Fibroblast of skin of right biceps (primary cell): ENCODE measurements at places on chromosomes 1 and 21.

DNA sequence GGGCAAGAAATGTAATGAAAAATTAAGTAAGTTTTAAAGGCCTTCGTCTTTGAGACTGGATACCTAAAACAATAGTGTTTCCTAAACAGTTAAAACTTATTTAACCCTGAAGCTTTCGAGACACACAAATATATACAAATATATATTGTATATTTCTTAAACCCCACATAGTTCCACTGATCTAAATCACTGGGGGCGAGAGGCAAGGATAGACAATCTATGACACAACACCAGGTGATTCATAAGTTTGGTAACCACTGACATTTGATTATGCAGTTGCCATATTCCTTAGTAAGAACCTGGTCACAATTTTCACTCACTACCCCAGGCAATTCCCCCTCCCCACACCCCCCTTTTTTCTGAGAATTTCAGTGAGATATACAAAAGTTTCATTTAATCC, 55.3 kb upstream of the BOLA1 start:
- peak; percentile 69 for DNase-seq

- DNase-seq = no peak
Observed at GRCh38 chr21:33244779-33245105, 15.0 kb downstream of the IFNAR2 start.

DNA sequence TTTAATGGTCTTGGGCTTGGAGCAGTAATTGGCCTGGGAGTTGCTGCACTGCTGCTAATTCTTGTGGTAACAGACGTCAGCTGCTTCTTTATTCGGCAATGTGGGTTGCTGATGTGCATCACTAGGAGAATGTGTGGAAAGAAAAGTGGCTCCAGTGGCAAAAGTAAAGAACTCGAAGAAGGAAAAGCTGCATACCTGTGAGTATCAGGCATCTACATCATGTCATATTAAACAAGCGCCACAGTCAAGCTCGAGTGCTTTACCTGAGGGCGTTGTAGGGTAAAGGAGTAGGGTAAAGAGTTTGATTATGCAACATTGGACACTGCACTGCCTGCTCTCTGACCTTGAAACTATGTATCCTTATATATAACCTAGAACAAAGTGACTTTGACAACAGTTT, 510.6 kb downstream of the NCAM2 start:
- DNase-seq = no peak

DNA sequence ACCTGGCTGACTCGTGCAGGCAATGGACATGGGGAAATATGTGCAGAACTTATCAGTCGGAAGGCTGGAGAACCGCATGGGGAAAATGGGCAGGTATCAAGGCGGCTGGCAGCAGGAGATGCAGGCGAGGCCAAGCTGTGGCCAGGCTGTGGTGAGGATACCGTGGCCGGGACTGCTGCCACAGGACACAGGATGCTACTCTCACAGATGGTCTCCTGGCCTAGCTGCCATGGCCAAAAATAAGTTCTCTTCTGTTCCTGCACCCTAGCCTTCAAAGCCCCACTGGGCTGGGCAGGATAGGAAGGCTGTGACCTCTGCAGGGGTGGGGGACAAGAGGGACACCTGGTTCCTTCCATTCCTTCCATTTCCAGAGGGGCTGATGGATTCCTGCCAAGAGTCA, 26.4 kb downstream of the TEX35 start:
- DNase-seq = no peak

DNA sequence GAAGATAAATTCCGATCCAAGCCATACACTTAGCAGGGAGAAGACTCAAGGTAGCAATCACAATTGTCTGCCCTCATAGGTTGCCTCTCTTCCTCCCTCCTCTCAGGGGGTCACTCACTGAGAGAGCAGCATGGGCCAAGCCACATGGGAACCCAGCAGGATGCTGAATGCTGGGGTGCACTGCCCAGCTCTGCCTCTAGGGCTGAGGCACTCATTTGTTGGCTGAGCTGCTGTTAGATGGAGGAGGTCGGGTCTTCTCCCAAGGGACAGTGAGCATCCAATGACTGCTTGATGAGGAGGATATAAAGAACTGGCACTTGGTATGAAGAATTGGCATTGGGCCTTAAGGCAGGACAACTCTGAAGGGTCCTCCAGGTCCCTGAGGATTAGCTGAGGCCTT, 418.8 kb downstream of the SIPA1L2 start:
- DNase-seq = no peak

DNA sequence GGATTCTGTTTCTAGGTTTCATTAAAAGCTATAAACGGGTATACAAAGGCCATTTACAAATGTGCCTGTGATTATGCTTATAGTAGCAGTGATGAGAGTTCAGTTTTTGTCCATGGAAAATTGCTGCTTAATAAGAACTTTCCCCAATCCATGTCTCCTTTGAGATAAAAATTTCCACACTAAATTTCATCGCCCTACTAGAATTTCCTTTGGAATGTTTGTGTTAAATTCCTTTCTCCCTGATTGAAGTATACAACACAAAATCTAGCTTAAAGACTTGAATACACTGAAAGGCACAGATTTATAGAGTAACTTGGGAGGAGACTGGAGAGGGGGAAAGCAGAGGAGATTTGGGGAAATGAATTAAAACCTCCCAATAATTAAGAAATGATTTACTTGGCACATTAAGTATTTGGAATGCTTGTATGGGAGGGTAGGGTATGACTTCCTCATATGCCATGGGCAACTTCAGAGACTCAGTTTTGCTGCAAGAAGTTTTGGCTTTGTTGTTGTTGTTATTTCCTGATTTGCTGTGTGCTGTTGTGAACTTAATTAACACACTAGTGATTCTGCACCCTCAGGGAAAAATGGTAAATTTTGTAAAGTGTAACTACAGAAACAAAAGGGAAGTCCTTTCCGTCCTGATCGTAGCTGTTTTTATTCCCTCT, 157.6 kb upstream of the LMO4 start:
- DNase-seq = peak; percentile 36

DNA sequence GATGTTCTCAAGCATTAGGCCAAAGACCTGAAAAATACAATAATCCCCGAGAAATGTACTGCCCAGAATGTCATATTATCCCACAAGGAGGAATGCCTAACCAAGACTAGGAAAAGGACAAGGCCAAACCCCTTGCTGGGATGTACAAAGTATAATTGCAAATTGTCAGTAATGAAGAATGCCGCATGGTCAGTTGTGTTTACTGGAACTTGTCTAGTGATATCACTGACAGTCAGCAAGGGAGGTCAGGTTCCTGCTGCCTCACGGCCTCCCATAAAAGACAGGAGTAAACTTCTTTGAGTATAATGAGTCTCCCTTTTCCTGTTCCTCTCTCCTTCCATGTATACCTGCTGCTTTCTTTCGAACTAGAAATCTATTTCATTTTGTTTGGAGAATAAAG, 222.8 kb downstream of the RHOU start:
- DNase-seq = no peak

GRCh38 chr1:6257541-6258069, 3.3 kb downstream of the GPR153 start:
- no peak for DNase-seq

DNA sequence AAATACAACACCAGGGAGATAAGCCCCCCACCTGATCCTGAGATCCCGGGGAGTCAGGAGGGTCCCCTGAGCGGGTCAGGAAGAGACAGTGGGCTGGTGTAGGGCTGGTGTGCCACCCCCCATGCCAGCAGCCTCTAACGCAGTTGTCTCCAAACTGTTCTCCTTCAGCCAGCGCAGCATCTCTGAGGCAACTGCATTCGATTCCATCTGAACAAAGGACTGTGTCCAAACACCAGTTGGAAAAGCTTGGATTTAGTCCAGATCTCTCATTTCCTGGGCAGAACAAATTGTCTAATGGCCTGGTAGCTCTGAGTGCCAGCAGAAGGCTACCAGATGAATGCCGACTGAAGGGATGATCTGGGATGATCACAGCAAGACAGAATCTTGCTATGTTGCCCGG, 44.1 kb upstream of the EIF4G3 start:
- no peak for DNase-seq

GRCh38 chr1:172980456-172980855, 70.3 kb downstream of the TNFSF18 start:
- no peak for DNase-seq

- DNase-seq = no peak
Observed at GRCh38 chr1:193060115-193060403, 647 bp downstream of the RO60 start.

DNA sequence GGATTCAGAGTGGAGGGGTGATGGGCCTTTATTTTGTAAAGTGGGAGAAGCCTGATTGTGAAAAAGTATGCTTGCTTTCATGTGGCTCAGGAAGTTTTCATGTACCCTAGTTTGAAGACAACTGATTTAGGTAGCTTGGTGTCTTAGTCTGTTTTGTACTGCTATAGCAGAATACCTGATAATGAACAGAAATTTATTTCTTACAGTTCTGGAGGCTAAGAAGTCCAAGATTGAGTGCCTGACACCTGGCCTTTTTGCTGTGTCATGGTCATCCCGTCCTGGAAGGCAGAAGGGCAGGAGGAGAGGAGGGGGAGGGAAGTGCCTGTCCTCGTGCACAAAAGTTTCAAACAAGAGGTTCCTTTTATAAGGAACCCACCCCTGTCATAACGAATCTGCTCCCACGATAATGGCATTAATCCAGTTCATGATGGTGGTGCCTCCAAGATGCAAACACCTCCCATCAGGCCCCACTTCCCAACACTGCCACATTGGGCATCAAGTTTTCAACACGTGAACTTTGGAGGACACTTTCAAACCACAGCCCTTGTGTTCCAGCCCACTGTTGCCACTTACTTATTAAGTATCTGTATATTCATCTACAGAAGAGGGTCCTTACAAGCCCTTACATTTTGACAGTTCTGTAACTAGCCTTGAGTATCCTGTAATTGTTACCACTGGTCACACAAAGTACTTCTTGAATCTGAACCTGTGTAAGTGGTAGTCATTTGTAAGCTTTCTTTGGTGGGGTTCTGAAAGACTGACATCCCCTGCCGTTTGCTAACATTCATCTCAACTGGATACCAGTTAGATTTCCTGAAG, 9.5 kb downstream of the UCK2 start:
- no peak for DNase-seq

GRCh38 chr1:163035446-163036249, 33.5 kb upstream of the RGS4 start:
- peak; percentile 97 for DNase-seq

- DNase-seq = no peak
Observed at GRCh38 chr1:61921435-61921834, 179.2 kb downstream of the PATJ start.

DNA sequence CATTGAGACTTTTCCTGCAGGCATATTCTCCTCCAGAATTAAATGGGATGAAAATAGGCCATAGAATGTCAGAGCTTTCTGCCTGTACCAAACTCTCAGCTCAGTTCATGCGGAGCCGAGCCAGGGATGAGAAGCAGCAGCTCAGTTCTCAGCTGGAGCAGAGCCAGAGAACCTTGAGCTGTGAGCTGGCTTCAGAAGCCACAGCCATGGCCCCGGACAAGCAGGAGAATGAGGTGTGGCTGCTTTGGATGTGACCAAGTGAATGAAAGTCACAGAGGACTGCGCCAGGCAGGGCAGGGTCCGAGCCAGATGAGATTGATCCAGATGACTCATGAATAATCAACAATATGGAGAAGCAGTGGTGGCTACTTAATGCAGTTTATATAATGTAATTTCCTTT, 633.8 kb downstream of the NCAM2 start:
- DNase-seq = peak; percentile 0

DNA sequence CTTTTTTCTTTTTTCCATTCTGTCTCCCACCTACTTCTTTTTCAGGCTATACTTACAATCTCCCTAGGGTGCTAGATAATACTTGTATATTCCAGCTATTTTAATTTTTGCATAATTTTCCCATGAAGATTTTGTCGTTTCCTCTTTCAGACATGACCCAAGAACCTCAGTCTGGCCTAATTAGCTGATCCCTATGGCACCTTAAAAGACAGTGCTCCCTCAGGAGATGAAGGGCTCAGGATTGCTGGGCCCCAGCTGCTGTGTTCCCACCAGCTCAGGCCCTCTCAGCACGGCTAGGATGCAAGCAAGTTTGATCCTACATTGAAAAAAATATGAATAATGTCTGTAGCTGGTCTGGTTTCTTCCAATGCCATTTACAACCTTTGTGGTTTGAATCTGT, 55.0 kb upstream of the RGS5 start:
- DNase-seq = no peak

- no peak for DNase-seq
Observed at GRCh38 chr1:109137958-109138357, 24.0 kb downstream of the ELAPOR1 start.

GRCh38 chr21:38702196-38702595, 103.5 kb upstream of the ETS2 start:
- DNase-seq = no peak

GRCh38 chr1:21295002-21295401, 4.7 kb upstream of the ECE1 start:
- DNase-seq = peak; percentile 61

DNA sequence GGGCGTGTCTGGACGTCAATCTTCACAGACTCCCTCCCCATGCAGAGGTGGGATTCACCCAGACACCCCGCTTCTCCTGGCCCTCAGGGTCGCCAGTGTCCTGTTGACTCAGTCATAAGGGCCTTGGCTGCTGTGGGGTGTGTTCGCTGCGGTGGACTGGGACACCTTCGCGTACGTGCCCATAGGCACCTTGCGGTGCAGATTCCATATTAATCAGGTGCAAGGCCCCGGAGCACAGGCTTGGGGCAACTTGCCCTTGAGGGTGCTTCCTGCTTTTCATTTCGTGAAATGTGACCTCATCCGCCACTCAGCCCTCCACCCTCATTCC, 398 bp upstream of the SLC30A10 start:
- no peak for DNase-seq

DNA sequence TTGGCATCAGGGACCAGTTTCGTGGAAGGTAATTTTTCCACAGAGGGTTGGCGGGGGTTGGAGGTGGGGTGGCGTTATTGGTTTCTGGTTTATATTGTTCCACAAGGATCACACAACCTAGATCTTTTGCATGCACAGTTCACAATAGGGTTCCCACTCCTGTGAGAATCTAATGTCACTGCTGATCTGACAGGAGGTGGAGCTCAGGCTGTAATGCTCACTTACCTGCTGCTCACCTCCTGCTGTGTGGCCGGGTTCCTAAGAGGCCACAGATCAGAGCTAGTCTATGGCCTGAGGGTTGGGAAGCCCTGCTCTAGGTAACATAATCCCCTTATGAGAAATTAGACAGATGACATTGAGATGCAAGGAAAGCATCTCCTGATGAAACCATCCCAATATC, 12.6 kb downstream of the GBP5 start:
- no peak for DNase-seq
